ENCODE measurements at places on chromosomes 7 and 10.

GRCh38 chr10:70190102-70190501 lies 19.8 kb upstream of the SAR1A start:
- H3K36me3 ChIP-seq = no peaks in the 10 kb centered on the region
- no peak for DNase-seq
- H3K27ac ChIP-seq = no peak overlapping the region
- no peak overlapping the region for H3K4me3 ChIP-seq

- H3K27me3 ChIP-seq = no peaks in the 10 kb centered on the region
- no peak overlapping the region for H3K4me3 ChIP-seq
- H3K4me1 ChIP-seq = peaks cover 22% of the 10 kb centered on the region
- no peak for DNase-seq
- no peaks in the 10 kb centered on the region for H3K36me3 ChIP-seq
These were observed 1.9 kb upstream of the PWWP2B start for GRCh38 chr10:132394936-132395703.

DNA sequence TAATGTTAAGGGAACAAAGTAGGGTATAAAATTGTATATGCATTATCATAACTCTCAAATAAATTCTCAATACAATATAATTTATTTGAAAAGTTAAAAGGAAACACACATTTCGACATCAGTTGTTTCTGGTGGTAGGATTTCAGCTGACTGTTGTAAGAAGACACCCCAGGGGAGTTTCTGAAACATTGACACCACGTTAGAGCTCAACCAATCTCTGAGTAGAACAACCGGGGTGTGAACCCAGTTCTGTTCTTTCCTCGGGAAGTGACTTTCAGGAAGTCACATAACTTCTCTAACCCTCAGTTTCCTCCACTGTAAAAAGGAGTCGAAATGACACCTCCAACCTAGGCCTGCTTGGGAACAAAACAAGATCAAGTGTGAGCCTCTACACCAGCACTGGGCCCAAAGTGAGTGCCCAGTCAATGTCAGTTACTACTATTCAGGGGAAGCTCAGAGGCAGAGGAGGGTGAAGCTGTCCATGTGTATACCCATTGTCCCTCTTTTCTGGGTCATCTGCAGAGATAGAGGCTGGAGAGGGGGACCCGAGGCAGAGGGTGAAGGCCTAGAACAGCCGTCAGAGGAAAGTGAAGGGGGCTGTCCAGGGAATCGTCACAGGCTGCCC lies 67.1 kb downstream of the AOAH start:
- H3K4me3 ChIP-seq = no peak overlapping the region
- no peaks in the 10 kb centered on the region for H3K4me1 ChIP-seq
- H3K27me3 ChIP-seq = no peaks in the 10 kb centered on the region
- DNase-seq = no peak
- H3K27ac ChIP-seq = no peak overlapping the region

GRCh38 chr7:140059273-140060242 lies 3.2 kb downstream of the PARP12 start:
- DNase-seq = peak; percentile 58
- H3K27ac ChIP-seq = peak overlapping the region; percentile 91
- no peaks in the 10 kb centered on the region for H3K27me3 ChIP-seq
- H3K4me1 ChIP-seq = peaks cover 61% of the 10 kb centered on the region
- H3K36me3 ChIP-seq = peaks cover 24% of the 10 kb centered on the region
- peak overlapping the region; percentile 82 for H3K4me3 ChIP-seq

DNA sequence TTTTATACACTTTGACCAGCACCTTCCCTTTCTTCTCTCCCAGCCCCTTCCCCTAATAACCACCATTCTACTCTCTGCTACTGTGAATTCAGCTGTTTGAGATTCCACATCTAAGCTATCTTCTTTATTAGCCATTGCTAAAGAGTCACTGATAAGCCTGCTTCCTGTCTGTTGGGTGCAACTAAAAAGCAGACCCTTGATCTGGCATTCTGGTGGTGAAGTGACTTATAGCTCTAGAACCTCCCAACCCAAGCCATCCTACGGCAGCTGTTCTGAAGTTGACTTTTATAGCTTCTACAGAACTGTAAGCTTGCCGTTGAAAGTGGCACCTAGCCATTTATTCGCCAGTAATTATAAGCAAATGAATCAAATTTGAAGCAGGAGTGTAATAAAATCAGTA lies 105.6 kb downstream of the AHR start:
- peak; percentile 8 for DNase-seq
- H3K27ac ChIP-seq = no peak overlapping the region
- H3K4me1 ChIP-seq = peaks cover 10% of the 10 kb centered on the region
- H3K27me3 ChIP-seq = no peaks in the 10 kb centered on the region
- no peak overlapping the region for H3K4me3 ChIP-seq

GRCh38 chr7:92813390-92814024 lies 22.9 kb downstream of the CDK6 start:
- peaks cover 24% of the 10 kb centered on the region for H3K4me1 ChIP-seq

- peak within 1 kb of the TSS; percentile 13 for H3K4me3 ChIP-seq
- DNase-seq = no peak
- H3K4me1 ChIP-seq = peaks cover 20% of the 10 kb centered on the region
- H3K27ac ChIP-seq = peak within 1 kb of the TSS; percentile 34
These were observed at the start of gene SVIL for GRCh38 chr10:29634764-29635625. TSS of gene SVIL (minus strand) at chr10:29634971. CDS start at chr10:29555058, 79,913 bp downstream.
